KG1 (cell line): ENCODE measurements at places on chromosomes 11 and 22.

- no peak for DNase-seq
Observed at GRCh38 chr11:119248750-119249670, 42.9 kb downstream of the CBL start.

DNA sequence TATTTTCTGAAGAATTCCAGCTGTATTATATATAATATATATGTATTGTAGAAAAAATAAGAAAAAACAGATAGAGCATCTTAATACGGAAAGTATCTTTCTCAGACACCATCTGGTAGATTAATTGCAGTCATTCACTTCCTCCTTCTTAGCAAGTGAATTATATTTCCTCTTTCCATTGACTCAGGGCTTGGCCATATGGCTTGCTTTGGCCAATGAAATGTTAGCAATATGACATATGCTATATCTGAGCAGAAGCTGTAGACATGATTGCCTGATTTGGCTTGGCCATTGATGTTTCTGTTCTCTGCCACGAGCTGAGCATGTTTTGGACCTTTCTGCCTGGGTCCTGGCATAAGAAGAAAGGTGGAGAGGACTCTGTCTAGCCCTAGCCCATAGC is 34.4 kb upstream of the ZBED5 start:
- DNase-seq: peak; percentile 21

DNA sequence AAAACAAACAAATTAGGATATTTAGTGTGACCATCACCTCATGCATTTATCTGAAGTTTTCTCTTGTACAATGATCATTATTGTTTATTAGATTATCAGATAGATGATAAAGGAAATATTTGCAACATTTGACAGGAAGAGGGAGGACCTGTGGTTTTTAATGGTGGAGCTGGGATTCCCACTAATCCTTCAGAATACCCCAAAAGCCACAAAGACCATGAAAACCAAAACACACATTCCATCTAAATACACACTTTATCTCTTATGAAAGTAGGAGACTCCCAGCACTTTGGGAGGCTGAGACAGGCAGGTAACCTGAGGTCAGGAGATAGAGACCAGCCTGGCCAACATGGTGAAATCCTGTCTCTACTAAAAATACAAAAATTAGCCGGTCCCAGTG is 7.6 kb upstream of the NDUFV1 start:
- DNase-seq: no peak

DNA sequence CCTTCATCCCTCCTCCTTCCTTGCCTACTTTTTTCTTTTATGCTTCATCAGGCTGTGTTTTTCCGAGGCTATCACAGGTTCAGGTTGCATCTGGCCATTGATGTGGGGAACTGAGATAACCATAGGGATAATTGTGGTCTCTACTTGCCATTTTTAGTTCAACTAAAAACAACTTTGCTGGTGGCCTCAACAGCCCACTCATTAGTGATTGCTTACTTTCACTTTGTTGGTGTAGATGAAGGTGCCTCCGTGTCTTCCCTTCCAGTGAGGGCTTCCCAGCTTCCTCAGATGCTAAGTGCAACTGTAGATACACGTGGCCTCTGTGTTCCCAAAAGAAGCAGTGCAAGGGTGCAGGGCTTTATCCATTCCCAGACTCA is 35.0 kb downstream of the KCNJ1 start:
- DNase-seq: no peak

DNA sequence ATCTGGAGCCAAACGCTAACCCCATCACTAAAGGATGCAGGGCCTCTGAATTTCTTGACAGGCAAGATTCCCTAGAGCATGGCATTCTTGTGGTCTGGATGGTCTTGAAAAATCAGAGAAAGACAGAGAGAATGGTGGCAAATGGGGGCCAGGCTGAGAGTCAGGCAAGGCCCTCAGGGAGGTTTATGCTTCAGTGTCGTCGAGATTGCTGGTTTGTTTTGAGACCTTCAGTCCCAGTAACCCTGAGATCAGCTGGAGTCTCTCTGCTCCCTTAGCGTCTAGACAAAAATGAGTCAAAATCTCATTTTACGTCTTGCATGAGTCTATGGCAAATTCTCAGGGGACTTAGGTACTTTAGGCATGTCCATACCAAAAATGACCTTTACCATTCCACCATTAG is 539.3 kb downstream of the SOX6 start:
- DNase-seq: no peak

GRCh38 chr11:1906611-1907423 is 12.7 kb upstream of the TNNT3 start:
- no peak for DNase-seq

DNA sequence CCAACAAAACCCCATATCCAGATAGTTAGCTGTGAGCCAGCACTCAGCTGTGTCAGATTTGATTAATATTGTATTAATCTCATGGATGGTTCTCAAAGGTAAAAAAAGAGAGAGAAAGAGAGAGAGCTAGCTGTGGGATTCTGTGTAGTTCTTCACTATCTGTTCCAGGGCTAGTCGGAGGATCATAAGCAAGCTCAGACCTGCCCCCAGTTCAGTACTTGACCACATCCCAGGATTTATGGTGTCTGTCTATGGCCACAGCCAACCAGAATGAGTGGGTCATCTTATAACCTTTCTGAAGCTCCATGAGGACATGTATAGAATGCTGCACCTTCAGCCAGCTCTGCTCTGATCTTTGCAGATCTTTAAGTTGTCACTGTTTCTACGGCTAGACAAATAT is 13.5 kb upstream of the B3GNT6 start:
- DNase-seq: no peak

- DNase-seq: no peak
Observed at GRCh38 chr22:34973016-34973415, 92.9 kb upstream of the ISX start.

- no peak for DNase-seq
Observed at GRCh38 chr22:48885271-48885918, 942.3 kb downstream of the BRD1 start.

DNA sequence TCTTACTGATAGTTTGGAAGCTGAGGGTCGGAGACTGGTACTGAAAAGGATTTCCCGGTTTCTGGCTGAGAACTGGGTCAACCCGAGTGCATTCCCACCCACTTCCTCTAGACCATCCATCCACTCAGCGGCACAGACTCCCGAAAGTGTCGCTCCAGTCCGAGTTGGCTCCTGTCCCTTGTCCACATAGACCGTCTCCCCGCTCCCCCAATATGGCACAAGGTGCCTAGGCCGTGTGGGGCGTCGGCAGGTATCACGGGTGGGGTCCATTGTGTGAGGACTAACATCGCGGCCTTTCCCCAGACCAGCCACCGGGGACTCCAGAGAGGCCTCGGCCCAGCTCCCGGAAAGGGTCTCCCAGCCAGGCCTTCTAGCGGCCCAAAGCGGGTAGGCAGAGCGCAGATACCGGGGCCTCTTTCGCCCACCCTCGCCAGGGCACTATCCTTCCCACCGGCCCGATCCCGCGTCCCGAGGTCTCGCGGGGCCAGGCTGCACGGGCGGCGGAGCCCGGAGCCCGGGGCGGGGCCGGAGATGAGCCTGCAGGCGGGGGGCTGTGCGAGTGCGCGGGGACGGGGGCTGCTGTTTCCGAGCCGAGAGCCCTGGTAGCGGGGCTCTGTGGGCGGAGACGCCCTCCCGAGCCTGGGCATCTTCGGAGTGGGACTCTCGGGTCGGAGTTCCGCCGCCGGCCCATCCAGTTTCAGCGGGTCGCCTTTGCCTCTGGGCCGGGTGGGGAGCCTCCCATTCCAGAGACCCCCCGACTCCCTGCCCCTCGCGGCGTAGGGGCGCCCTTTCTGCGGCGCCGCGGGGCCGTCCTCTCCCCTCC is 21.1 kb downstream of the SERPINH1 start:
- DNase-seq: peak; percentile 50

DNA sequence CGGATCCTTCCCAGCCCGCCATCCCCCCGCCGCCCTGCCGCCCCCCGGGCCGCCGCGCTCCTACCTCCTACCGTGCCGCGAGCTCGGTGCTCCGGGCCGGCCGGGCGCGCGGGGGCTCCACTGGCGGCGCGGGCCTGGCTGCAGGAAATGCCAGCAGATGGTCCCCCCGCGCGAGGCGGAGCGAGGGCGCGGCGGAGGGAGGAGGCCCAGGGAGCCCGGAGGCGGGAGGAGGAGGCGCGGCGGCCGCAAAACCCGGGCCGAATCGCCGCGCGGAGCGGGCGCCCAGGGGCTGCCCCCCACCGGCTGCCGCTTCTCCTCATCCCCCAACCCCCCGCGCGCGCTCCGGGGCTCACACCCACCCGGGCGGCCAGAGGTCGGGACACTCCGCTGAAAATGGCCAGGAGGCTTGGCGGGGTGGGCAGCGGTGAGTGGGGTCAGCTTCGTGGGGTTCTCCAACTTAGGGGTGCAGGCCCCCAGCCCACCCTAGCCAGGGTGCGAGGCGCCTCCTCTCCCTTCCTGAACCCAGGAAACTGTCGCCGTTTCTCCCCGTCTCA is at the start of gene OSBPL5:
Gene OSBPL5 (minus strand): TSS at position 159 of the 554 bp plus-strand sequence. CDS start 36,162 bp downstream, outside the sequence.
- no peak for DNase-seq

GRCh38 chr11:35045236-35045820 is 93.6 kb upstream of the CD44 start:
- DNase-seq: peak; percentile 66

DNA sequence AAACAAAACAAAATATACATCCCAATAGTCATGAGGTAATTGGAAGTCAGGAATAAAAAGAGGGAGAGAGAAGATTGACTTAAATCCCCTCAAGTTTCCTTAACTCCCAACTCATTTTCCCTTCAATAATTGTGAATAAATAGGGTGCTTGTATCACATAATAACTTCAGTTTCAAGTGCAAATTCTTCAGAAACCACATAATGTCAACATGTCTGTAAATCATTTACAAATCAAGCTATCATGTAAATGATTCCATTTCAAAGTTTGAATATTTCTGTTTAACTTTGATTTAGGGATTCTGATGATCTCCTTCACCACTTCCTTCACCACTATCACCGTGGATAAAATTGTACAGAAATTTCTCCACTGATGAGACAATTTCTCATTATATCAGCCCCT is 23.2 kb downstream of the CASP5 start:
- no peak for DNase-seq

DNA sequence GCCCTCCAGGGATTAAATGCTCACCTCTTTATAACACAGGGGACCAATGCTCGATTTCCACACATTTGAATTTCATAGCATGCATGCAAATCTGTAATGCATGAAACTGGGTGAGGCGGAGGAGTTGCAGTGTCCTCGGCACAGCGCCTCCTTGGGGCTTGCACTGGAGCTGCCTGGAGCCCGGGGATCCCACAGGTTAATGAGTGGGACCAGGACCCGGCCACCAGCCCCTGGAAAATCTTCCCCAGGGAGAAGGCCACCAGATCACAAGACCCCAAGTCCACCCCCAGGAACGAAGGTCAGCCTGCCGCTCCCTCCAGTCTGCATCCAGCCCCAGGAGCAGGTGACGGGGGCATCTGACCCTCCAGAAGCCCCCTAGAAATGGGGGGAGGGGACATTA is 119.1 kb downstream of the MN1 start:
- DNase-seq: no peak

GRCh38 chr11:78740199-78741071 is 165.8 kb upstream of the NARS2 start:
- DNase-seq: no peak

- DNase-seq: no peak
Observed at GRCh38 chr11:1619449-1619848, 2.5 kb downstream of the KRTAP5-4 start.
